ENCODE measurements at places on chromosomes 6 and 20.

- DNase-seq, result no peak
Measured at GRCh38 chr20:50848341-50848808, 53.5 kb downstream of the BCAS4 start.

GRCh38 chr6:166153966-166154365, 13.7 kb downstream of the TBXT start:
- no peak for DNase-seq

DNA sequence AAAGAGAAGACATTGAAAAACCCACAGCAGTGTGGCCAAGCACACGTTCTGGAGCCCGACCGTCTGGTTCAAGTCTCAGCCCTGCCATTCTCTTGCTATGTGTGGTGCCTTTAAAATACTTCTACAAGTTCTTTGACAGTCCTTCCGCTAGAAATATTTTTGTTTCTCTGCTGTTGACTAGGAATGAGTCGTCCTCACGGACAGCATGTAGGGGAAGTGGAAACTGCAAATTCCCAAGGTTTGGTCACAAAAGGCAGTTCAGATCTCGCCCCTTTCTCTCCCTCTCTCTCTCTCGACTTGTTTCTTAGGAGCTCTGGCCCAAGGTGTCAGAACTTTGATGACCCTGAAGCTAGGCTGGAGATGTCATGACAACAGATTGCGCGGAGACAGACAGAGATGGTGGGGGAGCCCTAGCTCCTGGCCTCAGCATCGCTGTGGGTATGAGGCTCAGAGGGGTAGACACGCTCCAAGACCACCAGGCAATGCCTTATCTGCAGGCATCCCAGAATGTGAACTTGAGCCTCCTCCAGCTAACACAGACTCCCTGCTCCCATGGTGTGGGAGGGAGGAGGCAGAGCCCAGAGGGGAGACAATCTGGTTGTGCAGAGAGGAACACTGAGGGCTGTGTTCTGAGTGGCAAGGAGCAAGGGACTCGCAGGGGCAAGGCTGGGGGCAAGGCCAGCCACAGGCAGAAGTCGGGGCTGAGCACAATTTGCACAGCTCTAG, 368.9 kb upstream of the SULF2 start:
- no peak for DNase-seq

DNA sequence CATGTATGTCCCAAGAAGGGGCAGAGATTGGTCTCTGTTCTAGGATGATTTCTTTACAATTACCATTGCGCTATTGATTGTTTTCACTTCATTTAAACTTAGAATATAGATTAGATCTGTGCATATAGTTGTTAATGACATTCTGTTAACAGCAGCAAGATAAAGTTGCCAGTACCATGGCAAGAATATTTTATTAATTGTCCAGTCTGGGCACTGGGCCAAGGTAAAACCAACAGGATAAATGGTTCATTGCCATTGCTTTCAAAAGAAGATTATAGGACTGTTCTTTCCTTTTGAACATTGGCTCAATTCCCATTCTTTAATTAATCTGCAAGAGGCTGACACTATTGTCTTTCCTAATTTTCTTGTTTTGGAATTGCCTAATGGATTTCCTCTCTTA, 592.4 kb downstream of the RFPL4B start:
- DNase-seq, result no peak

DNA sequence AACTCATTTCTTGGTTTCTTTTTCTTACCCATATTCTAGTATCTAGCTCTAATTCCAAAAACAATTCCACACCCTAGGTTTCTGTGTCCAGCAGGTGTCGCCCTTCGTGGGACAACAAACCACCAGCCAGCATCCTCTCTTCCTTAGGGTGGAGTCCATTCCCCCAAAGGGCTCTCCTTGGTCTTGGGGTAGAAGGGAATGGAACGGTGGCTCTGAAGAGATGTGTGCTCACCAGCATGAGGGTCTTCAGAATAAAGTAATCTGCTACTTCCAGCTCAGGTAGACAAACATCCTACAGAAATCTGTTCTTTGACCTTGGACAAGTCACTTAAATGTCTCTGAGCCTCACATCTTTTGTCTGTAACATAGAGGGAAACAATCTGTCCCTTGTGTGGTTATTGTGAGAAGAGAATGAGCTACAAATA, 7.2 kb downstream of the HLA-DMB start:
- peak; percentile 81 for DNase-seq

DNA sequence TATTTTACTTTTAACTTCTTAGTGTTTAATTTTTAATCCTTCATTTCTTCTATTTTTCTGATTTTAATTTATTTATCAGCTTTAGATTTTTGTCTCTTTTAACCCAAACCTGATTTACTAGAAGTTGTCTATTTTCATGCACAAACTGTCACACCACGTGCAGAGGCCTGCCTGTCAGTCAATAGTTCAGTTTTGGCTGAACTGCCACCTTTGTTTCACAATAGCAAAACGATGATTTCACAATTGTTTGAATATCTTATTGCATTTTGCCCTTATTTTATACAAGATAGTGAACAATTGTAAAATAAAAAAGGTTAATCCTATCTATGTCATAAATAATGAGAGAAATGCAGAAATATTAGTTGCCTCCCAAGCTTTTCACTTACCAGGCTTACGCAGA, 24.0 kb upstream of the PPP1R3G start:
- no peak for DNase-seq

- no peak for DNase-seq
Measured at GRCh38 chr6:22779062-22779461, 209.7 kb downstream of the HDGFL1 start.
